ENCODE measurements at places on chromosomes 1 and 21. TPM values are rescaled to one million over a fixed set of nuclear protein-coding genes. Genes with fewer than 3 reads are reported as not detected.

C1orf115 gene
- 3.5 TPM for total RNA-seq

ZNF281 gene
- total RNA-seq = 34.9 TPM

TNN gene
- total RNA-seq = 0.15 TPM

DUSP23 gene
- 15.4 TPM for total RNA-seq

SLC44A5 gene
- total RNA-seq = 0.20 TPM

RHOU gene
- 3.8 TPM for total RNA-seq

ZNF669 gene
- total RNA-seq = 8.3 TPM

GREM2 gene
- 0.05 TPM for total RNA-seq

RASSF5 gene
- total RNA-seq = 0.36 TPM

OR2M5 gene
- not detected for total RNA-seq

TCEA3 gene
- 15.7 TPM for total RNA-seq

PGLYRP3 gene
- not detected for total RNA-seq

ASPM gene
- total RNA-seq = 6.6 TPM

FAM72B gene
- 1.3 TPM for total RNA-seq

CLCA4 gene
- total RNA-seq = not detected

CYP4X1 gene
- total RNA-seq = 1.1 TPM

TBX15 gene
- 41.0 TPM for total RNA-seq
